ENCODE measurements at places on chromosomes 7 and 10.

- no peak for DNase-seq
Observed at GRCh38 chr7:38675494-38676106, 44.4 kb upstream of the AMPH start.

- no peak for DNase-seq
Observed at GRCh38 chr10:59109826-59110225, 66.6 kb upstream of the PHYHIPL start.

DNA sequence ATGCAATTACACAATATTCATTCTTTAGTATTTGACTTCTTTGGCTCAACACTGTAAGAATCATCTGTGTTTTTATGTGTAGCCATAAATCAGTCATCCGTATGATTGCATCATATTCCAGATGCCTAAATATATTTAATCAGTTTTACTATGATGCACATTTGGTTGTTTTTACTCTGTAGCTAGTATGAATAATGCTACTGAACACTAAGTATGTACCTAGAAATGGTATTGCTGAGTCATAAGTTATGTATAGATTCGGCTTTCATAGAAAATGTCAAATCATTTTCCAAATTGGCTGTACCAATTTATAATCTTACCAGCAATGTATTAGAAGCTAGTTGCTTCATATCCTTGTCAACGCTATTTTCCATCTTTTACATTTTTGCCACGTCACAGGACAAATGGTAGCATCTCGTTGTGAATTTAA is 197.3 kb upstream of the PLXNA4 start:
- DNase-seq = no peak

GRCh38 chr10:62155054-62155680 is 113.5 kb downstream of the RTKN2 start:
- no peak for DNase-seq

DNA sequence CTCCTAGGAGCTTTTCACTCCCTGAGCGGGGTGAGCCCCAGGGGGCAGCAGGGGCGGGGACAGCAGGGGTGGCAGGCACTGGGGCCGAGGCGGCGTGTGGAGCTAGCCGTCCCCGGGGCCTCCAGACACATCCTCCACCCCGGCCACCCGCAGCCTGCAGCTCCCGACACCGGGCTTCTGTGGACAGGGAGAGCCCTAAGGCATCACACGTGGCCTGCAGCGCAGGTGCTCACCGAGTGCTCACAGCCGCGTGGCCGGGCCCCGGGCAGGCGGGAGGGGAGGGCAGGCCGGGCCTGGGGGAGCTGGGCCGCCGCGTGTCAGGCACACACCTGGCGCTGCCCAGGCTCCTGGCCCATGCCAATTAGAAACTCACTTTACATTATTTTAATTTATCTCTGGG is 51.4 kb downstream of the MICALL2 start:
- no peak for DNase-seq

GRCh38 chr10:23310404-23310803 is 34.2 kb downstream of the C10orf67 start:
- DNase-seq = no peak

GRCh38 chr7:4204513-4205165 is 477.5 kb upstream of the FOXK1 start:
- DNase-seq = no peak

- DNase-seq = no peak
Observed at GRCh38 chr7:46806856-46807255, 775.1 kb downstream of the TNS3 start.

Data from D721Med (cell line).